NCI-H2171 treated with DMSO at 0.1 percent for 48 hours (cell line): ENCODE measurements at places on chromosomes 13 and 19.

DNA sequence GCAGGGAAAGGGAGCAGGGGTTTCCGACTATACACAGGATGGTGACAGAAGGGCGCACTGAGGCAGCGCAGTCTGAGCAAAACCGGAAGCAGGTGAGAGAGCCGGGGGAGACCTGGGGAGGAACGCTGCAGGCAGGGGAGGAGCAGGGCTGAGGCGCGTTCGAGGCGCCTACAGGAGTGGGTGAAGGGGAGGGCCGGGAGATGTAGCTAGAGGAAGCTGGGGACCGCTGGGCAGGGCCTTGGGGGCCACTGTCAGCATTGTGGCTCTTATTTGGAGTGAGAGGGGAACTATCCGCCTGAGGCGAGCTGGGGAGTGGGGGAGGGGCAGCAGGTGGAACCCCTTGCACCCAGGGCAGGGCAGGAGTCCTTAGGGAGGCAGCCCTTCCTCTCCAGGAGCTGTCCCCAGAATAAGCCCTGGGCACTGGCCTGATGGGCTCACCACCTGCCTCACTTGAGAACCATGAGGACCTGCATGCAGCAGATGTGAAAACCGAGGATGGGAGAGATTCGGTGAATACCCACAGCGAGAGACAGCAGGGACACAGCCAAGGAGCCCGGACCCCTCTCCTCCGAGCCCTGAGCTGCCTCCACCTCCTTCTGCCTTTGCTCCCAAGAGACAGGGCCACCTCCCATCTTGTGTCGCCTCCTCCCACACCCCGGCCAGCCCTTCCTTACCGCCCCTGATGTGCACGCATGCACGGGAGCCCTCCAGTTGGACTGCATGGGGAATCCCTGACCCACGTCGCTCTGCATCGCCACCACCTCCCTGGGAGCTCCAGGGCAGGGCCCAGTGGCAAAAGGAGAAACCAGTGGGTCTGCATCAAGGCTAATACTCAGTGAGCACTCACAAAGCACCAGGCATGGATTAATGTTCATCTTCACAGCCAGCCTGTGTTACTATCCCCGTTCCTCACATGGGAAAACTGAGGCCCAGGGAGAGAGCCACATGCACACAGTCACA, 10.3 kb downstream of the AKT2 start:
- peak; percentile 45 for DNase-seq

DNA sequence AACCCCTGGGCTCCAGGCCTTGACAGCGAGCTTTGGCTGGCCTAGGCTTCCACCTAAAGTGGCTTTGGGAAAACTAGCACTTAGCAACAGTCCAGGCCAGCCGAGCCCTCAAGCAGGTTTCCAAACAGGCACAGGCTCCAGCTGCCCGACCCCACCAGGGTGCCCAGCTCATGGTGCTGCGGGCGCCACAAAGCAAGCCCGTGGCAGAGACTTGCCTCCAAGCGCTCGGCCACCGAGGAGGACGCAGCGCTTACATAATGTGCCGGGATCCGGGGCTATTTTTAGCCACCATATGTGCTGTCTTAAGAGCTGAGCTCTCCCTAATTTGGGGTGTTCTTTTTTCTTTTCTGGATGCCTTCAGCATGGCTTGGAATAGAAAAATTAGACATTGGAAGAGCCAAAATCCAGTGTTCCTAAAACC, 56.1 kb upstream of the F7 start:
- DNase-seq: no peak

DNA sequence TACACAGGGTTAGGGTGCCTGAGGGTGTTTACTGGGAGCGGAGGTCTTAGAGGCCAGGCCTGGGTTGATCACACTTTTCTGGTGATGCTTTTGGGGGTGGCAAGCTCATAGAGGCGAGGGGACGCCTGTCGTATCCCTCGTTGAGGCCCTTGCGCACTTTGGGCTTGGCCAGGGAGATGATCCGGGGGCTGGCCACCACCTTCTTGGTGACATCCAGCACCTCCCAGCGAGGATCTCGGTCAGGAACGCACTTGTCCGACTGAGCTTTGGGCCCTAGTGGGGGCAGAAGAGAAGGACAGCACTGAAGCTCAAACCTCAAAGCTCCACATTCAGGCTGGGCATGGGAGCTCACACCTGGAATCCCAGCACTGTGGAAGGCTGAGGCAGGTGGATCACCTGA, 17.6 kb upstream of the MIER2 start:
- DNase-seq: no peak

DNA sequence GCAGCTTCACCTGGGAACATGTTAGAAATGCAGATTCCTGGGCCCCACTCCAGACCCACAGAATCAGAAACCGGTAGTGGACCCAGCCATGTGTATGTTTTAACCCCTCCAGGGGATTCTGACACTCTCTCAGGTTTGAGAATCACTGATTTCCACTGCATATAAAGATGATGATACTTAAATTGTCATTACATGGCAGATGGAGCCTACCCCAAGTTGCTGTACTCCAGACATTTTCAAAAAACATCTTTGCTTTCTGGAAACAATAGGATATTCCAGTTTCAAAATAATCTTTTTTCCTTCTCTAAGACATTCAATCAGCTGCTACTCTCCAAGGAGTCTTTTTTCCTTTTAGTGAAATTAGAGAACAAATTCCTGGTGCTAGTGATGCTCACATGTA, 48.6 kb upstream of the RGCC start:
- no peak for DNase-seq

DNA sequence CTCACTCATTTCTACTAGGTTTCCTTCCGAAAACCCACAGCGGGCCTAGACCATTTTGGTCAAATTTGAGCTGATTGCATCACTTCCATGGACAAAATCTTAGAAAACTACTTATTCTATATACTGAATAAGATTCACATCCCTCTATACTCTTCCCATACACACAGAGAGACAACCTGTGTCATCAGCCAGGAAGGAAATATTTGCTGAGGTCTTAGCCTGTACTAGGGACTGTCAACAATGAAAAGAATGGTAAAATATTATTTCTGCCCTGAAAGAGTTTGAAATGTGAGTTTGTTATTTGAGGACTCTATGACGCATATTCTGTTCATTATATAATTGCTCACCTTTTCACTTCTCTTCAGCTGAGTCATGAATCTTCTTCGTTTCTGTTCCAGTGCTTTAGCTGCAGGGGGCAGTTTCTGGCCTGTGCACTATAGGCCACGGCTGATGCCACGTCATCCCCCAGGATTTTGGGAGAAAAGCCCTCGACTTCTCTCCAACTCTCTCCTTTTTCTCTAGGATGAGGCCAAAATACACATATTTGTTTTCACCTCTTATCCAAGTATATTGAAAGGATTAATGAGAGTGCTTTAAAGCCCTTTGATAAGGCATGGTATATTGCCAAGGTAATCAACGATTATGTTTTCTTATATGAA, 47.7 kb downstream of the GSX1 start:
- DNase-seq: no peak

DNA sequence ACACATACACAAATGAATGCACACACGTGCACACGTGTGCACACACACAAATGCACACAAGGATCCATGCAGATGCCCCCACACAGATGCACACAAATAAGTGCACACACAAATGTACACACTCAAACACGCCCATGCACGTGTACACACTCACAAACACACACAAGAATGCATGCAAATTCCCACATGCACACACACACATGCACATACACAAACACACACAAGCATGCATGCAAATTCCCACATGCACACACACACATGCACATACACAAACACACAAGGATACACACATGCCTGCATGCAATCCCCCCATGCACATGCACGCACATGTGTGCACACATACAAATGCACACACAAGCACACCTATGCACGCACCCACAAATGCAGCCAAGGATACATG, 13.3 kb downstream of the GNA15 start:
- DNase-seq: no peak

GRCh38 chr13:28527629-28528028, 32.7 kb upstream of the FLT1 start:
- DNase-seq: no peak

- no peak for DNase-seq
Observed at GRCh38 chr13:76799696-76800095, 86.5 kb downstream of the KCTD12 start.
